ENCODE measurements at places on chromosomes 7 and 10.

- DNase-seq: no peak
These were observed 31.9 kb downstream of the DUSP5 start for GRCh38 chr10:110529596-110530011.

DNA sequence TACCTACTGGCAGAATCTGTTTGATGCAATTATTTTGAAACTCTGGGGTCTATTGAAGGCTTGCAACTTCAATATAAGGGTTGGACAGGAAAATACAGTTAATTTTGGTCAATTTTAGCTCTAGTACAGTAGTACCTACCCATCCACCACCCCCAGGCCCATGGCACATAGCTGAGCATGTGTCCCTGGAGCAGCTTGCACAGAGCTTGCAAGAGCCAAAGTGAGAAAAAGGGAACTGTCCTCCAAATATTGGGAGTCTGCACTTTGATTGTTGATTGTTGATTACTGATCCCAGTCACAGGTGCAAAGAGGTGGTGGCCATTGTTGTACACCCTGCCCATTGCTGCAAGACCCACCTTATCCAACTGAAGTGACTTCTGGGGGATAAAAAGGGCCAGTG is 52.8 kb downstream of the DDC start:
- no peak for DNase-seq

GRCh38 chr7:26183545-26184280 is 16.8 kb downstream of the HNRNPA2B1 start:
- DNase-seq: no peak

DNA sequence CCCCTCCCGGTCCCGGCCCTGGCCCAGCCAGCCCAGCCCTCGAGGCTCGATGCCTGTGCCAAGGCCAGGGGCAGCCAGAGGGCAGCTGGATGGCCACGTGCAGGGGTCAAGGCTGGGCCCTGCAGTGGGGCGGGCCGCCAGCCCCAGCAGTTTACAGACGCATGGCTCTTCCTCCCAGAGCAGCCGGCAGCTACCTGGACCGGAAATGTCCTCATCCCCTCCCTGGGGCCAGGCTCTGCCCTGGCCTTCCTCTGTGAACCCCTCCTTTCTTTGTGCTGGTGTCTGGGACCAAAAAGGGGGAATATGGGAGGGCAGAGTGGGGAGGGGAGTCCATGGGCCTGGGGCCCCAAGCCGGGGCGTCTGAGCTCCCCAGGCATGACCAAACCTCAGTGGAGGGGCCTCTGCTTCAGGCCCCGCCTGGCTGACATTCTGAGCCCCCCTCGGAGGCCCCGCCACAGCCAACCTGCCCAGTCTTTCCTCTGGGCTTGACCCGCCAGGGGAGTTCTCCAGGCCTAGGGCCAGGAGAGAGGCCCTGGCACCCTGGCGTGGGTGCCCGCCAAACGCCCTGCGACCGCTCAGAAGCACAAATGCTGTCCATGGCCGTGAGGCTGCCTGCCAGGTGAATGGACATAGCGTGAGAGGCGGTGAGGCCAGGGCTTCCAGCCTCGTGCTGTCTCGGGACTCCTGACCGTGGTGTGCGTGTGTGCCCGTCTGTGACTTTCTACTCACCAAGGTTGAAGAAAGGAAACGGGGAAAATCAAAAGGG is 24.7 kb upstream of the AMZ1 start:
- no peak for DNase-seq

DNA sequence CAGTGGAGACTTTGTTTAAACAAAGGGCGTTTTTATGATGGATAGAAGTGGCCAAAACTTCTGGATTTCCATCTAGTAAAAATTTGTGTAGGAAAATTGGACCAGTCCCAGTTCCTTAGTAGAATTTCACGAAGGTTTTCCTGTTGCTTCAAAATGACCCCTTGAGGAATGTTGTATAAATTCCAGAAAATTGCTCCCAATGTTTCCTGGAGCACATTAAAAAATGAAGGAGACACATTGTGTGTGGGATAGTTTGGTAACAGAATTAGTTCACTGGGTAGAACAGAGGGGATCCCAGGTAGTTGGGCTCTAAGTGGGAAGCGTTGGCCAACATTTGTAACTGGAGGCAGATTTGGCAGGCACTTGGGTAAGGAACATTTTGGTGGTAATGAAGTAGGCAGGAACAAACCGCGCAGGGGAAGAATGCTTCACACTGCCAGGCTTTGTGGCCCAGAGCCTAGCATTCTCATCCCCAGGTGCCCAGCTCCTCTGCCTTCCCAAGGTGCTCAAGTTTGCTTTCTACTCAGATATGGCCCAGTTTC is 758.6 kb downstream of the AUTS2 start:
- DNase-seq: no peak

GRCh38 chr10:26478061-26478460 is 39.9 kb downstream of the APBB1IP start:
- DNase-seq: no peak

DNA sequence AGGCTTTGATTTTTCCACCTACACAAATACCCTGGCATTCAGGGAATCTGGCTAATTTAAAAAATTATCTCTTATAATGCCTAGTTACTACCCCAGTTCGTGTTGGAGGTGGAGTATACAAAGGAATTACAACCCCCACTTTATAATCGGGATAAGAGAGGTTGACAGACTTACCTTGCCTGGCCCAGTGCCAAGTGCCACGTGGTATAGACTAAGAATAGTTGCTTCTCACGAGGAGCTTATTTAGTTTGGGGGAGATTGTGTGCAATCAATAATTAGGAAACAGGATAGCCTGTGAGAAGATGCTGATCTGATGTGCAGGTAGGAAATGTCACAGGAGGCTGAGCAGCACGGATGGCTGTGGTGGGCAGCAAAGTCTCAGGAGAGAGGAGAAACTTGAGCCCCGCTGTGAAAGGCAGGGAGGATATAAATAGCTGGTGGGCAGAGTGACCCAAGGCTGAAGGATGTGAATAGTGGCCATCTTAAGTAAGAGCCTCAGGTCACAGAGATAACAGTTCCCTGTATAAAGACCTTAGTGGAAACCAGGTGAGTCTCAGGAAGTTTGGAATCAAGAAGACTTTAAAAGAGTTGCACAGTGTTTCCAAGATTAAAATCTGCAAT is 11.3 kb upstream of the ATXN7L1 start:
- DNase-seq: peak; percentile 40

DNA sequence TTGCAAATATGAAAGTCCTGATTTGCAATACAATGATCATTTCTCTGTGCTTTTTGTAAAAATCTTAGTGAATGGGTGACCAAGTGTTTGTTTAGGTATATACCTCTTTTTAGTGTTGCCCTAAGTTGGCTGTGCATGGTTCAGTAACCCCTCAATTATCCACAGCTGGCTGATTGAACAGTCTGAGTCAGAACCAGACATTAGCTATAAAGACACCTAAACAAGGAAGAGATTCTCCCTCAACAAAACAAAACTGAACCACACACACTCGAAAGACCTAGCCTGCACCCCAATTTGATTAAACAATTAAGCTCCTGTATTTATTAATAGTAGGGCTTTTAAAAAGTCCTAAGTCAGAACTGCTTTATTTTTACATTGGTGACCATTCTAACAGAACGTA is 2.8 kb downstream of the RSBN1L start:
- no peak for DNase-seq

DNA sequence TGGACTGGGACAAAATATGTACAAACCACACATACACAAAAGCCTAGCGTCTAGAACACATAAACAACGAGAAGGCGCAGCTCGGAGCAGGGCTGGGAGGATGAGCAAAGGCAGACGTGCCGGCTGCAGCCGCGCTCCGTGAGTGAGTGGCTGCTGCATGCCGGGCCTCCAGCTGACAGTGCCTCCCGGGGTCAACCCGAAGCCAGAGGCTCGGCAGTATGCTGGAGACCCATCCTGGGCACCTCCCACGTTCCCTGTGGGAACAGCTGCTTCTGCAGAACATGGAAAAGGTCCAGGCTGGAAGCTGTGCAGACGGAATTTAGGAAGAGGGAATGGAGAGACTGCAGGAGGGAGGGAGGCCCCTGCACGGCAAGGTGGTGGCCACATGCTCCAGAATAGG is 3.6 kb upstream of the GPR146 start:
- DNase-seq: no peak

- no peak for DNase-seq
These were observed 82.9 kb downstream of the GALNT11 start for GRCh38 chr7:152108359-152108758.

GRCh38 chr7:139738101-139738489 is 39.7 kb downstream of the HIPK2 start:
- no peak for DNase-seq

GRCh38 chr7:129702761-129703338 is 91.3 kb downstream of the NRF1 start:
- no peak for DNase-seq

- no peak for DNase-seq
These were observed 71.9 kb upstream of the HABP2 start for GRCh38 chr10:113480851-113481502.

GRCh38 chr10:26593896-26594295 is 103.6 kb upstream of the PDSS1 start:
- DNase-seq: peak; percentile 49

DNA sequence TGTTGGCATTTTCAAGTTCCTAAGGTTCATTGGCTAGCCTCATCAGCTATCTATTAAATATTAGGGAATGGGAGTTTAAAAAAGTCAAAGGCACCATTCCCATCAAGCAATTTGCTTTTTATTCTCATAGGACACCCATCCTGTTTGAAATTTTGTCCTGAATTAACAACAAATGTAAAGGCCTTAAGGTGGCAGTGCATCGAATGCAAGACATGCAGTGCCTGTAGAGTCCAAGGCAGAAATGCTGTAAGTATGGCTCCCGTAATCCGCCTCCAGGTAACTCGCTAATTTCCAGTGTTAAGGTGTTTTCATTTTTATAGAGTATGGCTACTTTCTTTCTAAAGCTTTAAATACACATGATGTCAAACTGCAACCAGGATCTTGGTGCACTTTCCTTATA is 141.9 kb upstream of the SAMD8 start:
- DNase-seq: no peak

Measured in H1 (cell line).